SIG-M5 (cell line): ENCODE measurements at places on chromosomes 12 and 14.
A peak's percentile ranks its signal among the peaks of the same experiment; 100 is the strongest.

DNA sequence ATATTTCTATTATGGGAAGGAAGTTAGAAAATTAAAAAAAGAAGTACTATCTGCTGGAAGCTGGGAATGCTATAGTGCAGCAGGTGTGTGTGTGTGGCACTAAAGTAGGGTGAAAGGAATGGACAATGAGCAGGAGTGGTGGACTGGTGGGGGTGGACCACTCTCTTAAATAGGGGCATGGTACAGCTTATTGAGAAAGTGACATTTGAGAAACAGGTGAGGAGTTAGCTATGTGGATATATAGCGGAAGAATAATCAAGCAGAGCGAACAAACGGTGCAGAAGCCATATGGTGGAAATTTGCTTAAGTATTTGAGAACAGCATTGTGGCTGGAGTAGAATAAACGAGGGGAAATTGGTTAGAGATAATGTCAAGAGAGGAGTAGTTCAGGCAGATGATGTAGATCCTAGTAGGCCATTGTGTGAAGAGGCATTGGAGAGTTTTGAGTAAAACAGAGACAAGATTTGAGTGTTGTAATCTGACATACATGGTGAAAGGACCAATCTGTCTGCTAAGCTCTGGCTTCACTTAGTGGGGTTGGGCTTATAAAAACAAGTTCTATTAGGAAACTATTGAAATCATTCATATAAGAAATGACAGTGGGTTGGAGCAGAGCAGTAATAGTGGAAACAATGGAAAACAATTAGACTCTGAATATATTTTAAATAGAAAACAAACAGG lies 149.2 kb upstream of the SYT10 start:
- no peak for DNase-seq

- DNase-seq: no peak
Observed at GRCh38 chr14:94397289-94398181, 9.1 kb upstream of the SERPINA1 start.

GRCh38 chr14:88604212-88604611 lies 41.4 kb downstream of the ZC3H14 start:
- DNase-seq: no peak

DNA sequence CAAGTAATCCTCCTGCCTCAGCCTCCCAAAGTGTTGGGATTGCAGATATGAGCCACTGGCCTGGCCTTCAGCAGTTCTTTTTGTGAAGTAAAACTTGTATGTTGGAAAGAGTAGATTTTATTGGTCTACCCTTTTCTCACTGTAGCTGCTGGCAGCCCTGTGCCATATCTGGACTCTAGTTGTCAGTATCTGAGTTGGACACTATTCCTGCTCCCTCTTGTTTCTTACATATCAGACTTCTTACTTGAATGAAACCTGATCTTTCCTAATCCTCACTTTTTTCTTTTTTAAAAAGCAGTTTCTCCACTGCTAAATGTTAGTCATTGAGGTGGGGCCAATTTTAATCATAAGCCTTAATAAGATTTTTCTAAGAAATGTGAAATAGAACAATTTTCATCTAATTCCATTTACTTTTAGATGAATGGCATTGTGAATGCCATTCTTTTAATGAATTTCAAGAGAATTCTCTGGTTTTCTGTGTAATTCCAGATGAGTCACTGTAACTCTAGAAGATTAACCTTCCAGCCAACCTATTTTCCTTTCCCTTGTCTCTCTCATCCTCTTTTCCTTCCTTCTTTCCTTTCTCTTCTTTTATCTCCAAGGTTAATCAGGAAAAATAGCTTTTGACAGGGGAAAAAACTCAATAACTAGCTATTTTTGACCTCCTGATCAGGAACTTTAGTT lies 88.7 kb downstream of the APAF1 start:
- no peak for DNase-seq

GRCh38 chr14:27211741-27212140 lies 613.9 kb upstream of the NOVA1 start:
- no peak for DNase-seq

DNA sequence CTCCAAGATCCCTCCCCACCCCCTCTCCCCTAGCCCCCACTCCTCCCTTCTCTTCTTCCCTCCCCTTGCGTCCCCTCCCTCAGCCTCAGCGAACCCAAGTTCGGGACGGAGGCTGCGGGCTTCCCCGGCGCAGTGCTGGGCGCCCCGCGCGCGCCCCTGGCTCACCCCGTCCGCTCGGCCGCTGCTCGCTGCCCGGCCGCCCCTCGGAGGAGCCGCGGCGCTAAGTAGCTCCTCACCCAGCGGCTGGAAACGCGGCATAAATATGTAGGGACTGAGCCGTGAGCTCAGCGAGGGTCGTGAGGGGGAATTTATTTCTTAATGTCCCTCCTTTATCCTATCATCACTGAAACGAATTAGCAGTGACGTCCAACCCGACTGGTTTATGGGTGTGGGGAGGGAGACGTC lies at the start of gene NOS1:
NOS1 (minus strand) TSS at position 280 of the 405 bp plus-strand sequence. CDS start 30,557 bp downstream, outside the sequence.
- no peak for DNase-seq

DNA sequence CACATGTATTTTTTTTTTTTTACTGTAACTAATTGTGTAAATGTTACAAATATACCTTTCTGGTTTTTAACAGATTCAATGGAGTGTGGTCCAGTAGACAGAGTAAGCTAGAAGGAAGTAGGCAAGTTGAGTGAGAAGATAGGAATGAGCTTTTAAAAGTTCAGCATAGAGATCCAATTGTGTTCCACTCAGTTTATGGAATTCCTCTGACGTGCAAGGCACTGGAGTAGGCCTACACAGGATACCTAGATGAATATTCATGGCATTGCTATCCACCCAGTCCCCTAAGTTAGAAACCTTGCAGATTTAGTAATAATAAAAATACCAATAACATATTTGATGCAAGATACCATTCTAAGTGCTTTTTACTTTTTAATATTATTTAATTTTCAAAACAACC lies 225.6 kb upstream of the ARID2 start:
- DNase-seq: no peak

DNA sequence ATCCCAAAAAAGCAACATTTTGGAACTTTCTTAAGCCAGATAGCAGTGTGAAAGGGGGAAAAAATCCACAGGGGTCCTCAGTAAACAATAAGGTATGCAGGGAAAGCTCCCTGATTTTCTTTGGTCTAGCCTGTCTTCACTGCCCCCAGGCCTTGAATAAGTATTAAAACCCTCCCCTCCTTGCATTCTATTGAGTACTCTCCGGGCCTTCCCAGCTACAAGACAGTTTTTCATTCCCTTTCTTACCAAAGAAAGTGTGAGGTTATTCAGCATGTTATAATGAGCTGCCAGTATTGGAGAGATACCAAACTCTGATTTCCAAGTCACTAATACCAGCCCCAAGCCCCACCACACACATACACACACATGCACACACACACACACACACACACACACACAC lies 59.8 kb upstream of the KIF21A start:
- no peak for DNase-seq

GRCh38 chr14:91402348-91402747 lies 15.3 kb downstream of the CCDC88C start:
- no peak for DNase-seq

- no peak for DNase-seq
Observed at GRCh38 chr12:116870306-116870705, 10.9 kb downstream of the HRK start.

DNA sequence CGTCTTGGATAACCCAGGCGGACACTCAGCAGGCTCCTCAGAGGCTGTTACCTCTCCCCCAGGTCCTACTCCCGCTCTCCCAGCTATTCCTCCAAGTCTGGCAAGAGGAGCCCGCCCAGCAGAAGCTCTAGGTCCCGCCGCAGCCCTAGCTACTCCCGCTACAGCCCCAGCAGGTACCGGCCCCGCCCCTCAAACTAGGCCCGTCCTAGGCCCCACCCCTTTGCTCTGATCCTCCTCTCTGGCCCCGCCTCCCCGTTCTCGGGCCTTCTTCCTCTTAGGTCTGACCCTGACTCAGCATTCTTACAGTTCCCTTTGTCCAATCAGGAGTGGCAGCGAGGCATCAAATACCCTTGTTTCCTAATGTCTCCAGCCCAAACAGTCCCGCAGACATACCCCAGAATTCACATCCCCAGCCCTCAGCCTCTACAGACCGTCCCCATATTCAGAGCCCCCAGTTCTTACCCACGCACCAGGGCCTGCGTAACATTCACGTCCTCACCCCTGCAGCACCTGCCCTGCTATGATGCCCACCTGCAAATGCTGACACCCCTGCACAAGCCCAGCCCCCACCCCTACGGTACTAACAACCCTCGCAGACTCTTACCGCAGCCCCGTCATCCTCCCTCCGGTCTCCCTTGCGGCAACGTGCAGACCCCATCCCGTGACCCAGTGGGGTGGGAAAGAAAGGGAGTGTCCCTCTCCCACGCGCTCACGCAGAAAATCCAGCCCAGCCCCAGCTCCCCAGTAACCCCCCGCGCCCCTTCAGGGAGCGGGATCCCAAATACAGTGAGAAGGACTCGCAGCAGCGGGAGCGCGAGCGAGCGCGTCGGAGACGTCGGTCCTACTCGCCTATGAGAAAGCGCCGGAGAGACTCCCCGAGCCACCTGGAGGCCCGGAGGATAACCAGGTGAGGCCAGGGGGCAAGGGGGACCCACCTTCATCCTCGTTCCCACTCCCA lies 25.0 kb upstream of the HSPB8 start:
- no peak for DNase-seq

GRCh38 chr14:22852940-22853767 lies 16.8 kb downstream of the MMP14 start:
- peak; percentile 20 for DNase-seq

DNA sequence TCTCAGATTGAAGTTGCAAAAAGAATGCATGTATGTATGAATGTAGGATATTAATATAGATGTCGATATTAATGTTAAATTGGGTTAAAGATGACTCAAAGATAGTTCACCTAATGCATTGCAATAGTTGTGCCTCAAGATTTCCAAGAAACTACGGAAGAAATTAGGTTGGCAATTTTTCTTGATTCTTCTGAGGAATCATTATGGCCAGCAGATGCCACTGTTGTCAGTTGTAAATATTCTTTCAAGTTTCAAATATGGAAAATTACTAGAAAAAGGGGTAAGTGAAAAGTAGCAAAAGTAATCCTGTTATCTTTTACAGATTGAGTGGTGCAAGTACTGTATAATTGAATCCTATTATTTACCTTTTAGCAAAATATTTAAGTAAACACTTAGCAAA lies 202.1 kb downstream of the ADAMTS20 start:
- DNase-seq: no peak

- DNase-seq: no peak
Observed at GRCh38 chr12:120979220-120979861, 998 bp downstream of the HNF1A start.

DNA sequence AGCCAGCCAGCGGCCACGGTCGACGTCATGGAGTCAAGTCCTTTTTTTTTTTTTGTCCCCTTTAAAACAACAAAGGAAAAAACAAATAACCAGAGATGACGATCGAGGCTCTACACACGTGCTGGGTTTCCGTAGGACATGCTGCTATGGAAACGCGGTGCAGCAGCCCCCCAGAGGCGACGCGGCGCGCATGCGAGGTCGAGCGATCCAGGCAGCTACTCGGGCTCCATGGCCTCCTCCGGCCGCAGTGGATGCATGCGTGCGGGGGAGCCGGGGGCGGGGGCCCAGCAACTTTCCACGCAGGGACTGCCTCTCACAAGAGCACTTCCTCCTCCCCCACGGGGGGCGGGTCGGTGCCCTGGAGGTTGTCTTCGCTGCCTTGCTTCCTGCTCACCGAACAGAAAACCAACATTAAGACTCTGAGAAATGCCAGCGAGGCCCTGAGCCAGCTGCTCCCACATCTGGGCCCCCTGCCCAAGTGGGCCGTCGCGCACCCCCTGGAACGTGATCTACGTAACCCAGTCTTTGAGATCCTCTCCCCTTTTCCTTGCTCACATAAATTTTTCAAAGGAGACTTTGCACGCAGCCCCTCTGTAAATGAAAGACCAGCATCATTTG lies 30.7 kb downstream of the P2RX4 start:
- peak; percentile 52 for DNase-seq

DNA sequence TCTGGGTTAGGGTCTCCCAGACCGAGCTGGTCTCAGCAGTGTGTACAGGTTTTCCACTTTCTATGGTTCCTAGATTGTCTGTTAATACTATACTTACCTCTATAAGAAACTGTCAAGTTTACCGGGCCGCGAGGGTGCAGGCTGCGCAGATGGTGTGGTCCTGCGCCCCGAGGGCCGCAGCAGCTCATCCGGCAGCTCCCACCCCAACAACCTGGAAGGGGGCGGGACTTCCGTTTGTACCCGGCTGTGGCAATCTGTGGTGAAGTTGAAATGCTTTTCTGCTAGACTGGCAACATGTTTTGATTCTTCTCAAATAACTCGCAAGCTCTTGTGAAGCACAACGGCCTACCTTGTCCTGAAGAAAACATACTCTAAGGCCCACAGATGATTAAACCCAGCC lies at the start of gene CLEC9A:
CLEC9A (plus strand) TSS at position 237 of the 400 bp plus-strand sequence. CDS start 22,006 bp downstream, outside the sequence.
- DNase-seq: no peak

- no peak for DNase-seq
Observed at GRCh38 chr12:10186299-10186698, 7.5 kb downstream of the TMEM52B start.

DNA sequence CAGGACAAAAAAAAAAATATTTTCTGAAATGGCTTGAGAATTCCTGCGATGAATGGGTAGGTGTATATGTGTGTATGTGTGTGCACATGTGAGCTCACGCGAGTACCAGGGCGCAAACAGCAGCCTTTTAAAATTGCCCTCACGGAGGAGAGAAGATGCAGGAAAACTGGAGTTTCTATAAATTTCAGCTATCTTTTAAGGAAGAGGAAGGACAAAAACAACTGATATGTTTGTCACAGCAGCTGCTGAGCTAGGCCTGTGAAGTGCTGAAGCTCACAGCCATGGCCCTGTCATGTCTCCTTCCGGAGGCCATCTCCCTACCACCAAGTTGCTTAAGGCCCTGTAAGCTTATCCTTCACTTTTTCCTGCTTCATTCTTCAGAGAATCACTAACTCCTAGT lies 40.8 kb downstream of the DUSP16 start:
- DNase-seq: no peak

DNA sequence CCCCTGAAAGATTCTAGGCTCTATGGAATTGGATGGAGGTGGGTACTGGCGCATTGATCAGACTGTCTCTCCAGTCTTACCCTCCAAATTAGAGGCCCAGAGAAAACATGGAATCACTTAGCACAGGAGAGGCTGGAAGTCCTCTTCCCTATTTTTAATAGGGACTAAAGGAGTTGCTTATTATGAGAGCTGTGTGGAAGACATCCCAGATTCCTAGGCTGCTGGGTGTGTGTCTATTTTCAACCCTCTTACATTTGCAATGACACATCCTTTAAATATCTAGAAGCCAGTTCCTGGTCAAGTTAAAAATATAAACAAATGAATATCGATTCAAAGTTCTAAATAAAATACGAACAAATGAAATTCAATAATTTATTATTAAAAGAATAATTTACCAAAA lies 58.3 kb upstream of the ARID2 start:
- no peak for DNase-seq
